ENCODE measurements at places on chromosomes 6 and 20.

GRCh38 chr20:10131732-10132345, 86.8 kb upstream of the SNAP25 start:
- peak; percentile 46 for DNase-seq

DNA sequence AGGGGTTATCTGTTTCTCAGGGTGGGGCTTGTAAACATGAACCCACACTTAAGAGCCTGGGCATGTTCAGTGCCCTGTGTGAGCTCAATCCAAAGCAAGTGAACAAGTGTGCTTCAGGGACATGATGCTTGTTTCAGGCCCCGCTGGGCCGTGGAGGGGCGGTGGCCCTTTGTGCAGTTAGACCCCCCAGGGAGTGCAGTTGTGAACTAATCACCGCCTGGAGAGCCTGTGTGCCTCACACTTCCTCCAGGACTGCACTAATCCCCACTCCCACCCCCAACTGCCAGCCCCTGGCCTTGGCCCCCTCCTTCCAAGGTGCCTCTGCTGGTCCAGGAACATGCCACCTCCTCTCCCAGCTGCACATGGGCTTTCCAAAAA, 58.1 kb downstream of the RREB1 start:
- DNase-seq, result no peak

DNA sequence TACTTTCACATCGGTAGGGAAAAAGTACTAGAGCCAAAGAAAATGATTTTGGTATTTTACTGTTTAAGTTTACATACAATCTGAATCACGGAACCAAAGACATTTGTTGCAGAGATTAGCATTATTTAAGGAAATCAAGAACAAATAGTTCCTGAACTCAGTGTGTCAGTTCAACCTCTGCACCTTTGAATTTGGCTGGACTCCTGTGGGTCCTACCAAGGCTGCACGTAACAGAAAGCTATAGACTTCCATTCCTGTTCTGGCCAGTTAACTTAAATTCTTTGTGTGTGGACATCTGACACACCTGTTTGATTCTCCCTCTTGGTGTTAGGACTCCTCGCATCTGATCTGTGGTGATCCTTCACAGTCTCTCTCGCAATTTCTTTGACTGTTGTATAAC, 69.6 kb downstream of the MACROD2 start:
- DNase-seq, result no peak

DNA sequence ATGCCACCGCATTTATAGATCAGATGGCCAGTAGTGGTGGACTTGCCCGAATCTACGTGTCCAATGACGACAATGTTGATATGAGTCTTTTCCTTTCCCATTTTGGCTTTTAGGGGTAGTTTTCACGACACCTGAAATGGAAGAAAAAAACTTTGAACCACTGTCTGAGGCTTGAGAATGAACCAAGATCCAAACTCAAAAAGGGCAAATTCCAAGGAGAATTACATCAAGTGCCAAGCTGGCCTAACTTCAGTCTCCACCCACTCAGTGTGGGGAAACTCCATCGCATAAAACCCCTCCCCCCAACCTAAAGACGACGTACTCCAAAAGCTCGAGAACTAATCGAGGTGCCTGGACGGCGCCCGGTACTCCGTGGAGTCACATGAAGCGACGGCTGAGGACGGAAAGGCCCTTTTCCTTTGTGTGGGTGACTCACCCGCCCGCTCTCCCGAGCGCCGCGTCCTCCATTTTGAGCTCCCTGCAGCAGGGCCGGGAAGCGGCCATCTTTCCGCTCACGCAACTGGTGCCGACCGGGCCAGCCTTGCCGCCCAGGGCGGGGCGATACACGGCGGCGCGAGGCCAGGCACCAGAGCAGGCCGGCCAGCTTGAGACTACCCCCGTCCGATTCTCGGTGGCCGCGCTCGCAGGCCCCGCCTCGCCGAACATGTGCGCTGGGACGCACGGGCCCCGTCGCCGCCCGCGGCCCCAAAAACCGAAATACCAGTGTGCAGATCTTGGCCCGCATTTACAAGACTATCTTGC, 725 bp downstream of the EEF1A1 start:
- peak; percentile 39 for DNase-seq

DNA sequence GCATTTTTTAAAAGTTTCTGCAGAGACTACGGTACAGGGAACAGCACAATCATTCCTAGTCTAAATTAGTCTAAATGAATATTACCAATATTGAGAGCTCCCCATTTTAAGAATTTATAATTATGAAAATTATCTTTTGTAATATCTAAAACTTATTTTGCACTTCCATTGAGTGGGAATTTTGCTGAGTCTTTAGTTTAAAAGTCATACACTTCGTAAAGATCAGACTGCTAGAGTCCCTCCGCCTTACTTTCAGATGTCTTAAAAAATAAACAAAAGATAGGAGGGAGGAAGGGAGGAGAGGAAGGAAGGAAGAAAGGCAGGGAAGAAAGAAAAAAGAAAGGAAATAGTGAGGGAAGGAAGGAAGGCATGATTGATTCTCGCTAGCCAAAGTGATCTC, 278.2 kb upstream of the PRDM1 start:
- DNase-seq, result no peak

GRCh38 chr6:3317741-3318211, 59.0 kb downstream of the PSMG4 start:
- DNase-seq, result no peak

- no peak for DNase-seq
Measured at GRCh38 chr6:151761851-151762250, 45.6 kb upstream of the ESR1 start.

DNA sequence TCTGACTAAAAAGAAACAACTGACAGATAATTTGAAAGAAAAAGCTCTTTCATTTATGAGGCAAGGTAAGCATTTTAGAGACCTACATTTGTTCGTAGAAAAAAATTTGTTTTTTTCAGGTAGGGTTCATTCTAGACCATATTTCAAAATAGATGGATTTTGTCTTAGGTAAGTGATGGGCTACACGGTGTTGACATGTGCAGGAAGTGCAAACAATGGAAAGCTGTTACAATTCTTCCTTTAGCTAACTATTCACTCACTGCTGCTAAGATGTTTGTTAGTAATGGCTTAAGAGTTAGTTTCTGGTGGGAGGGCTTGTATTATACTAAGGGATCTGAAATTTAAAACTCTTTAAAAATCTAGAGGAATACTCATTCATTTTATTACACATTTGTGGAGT, 96.7 kb downstream of the CD109 start:
- DNase-seq, result no peak

DNA sequence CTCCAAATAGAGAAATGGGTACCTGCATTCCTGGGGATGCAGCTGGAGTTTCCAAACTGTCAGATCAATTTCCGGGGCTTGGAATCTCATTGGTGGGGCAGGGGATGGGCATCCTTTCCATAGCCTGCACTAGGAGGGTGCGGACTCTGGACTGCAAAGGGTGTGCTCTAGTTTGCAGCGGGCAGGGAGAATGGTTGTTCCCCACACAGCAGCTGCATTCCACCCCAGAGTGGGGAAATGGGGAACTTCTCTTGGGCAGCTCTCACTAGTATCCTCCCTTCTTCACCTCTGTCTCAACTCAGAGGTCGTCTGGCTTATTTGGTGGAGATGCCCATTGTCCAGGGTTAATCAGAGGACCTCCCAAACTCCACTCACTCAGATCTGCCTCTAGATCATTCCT, 34.5 kb upstream of the CDKN1A start:
- no peak for DNase-seq

GRCh38 chr6:18019539-18020534, 32.4 kb upstream of the KIF13A start:
- DNase-seq, result no peak

DNA sequence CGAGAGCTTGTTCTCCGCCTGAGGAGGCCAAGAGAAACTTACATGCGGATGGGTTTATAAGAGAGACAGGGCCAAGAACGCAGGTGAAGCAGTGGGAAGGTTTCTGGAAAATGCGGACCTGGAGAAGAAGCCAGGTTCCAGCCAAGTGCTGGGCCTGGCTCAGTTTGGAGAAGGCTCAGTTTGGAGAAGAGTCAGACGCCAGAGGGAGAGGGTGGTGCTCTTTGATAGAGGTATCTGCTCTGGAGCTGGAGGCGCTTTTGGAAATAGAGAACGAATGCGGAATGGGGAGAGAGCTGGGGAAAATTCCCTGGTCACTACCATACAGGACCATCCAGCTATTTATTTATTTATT, 753 bp downstream of the RSPH9 start:
- DNase-seq, result no peak

DNA sequence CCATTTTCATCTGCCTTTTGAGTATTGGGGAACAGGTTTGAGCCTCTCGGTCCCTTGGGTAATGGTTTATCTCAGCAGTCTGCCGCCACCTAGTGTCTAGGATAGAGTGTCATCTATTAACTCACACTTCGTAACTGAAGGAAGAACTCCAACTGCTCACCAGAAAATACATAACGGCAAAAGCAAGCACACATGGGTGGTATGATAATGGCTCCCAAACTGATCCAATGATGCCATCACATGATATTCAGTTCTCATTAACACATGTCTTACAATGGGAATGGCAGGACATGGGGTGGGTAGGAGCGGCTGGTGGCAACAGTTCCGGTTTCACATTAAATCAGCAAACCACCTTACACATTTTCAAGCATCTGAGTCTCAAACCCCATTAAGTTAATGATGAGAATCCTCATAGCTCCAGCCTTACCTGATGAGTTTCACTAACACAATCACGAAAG, 110.7 kb upstream of the PHACTR1 start:
- DNase-seq, result no peak

DNA sequence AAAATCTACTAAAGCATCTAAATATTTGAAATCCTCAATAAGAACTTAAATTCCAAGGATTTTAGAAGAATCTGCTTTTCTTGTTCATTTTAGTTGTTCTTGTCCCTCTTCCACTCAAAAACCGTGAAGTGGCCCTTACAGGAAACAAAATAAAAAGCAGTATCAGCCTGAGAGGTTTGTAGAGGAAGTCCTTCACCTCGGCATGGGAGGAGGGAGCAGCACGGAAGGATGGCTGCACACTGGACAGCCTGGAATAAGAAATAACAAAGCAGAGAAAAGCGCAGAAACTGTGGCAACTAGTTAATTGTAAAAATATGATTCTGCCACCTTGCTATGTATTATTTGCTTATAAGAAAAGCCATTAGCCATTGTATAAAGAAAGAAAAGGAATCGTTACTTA, 46.1 kb downstream of the RALGAPA2 start:
- DNase-seq, result no peak

- DNase-seq, result no peak
Measured at GRCh38 chr6:112343977-112344376, 3.2 kb upstream of the RFPL4B start.

DNA sequence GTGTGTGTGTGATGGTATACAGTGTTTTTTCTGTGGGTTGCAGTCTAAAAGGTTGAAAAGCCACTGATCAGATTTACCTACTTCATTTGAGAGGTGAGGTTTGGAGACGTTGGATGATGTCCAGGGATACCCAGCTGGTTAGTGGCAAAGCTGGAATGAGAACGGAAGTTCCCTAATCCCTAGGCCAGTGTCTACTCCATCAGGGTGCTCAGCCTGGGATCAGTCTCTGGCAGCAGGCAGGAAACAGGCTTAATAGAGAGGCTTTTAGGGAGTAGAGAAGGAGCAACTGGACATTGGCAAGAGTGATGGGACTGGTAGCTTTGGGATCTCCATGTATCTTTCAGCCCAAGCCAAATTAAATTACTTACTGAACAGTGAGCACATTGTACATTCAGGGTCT, 80.7 kb downstream of the C6orf52 start:
- no peak for DNase-seq

GRCh38 chr20:59342023-59342957, 41.9 kb downstream of the EDN3 start:
- DNase-seq, result no peak

GRCh38 chr20:24768201-24768636, 180.8 kb upstream of the CST7 start:
- DNase-seq, result no peak

GRCh38 chr20:17648791-17649730, 33.0 kb downstream of the RRBP1 start:
- no peak for DNase-seq

GRCh38 chr6:132685009-132685408, 26.0 kb upstream of the TAAR1 start:
- no peak for DNase-seq

GRCh38 chr6:1418471-1419191, 29.3 kb downstream of the FOXF2 start:
- DNase-seq, result no peak

GRCh38 chr6:3471286-3471685, 14.4 kb upstream of the SLC22A23 start:
- no peak for DNase-seq

- DNase-seq, result peak; percentile 51
Measured at GRCh38 chr6:134464690-134465411, 146.9 kb upstream of the SGK1 start.

GRCh38 chr20:16475225-16475624, 98.0 kb downstream of the KIF16B start:
- DNase-seq, result no peak

- DNase-seq, result no peak
Measured at GRCh38 chr20:35762461-35762860, 9.4 kb upstream of the PHF20 start.

GRCh38 chr6:118746145-118746824, 94.9 kb upstream of the CEP85L start:
- DNase-seq, result no peak

- no peak for DNase-seq
Measured at GRCh38 chr20:9160757-9161156, 91.9 kb downstream of the PLCB4 start.

- peak; percentile 100 for DNase-seq
Measured at GRCh38 chr6:132147530-132148011, 196.4 kb upstream of the CCN2 start.

GRCh38 chr6:167142433-167142761, 15.4 kb downstream of the GPR31 start:
- DNase-seq, result no peak

- no peak for DNase-seq
Measured at GRCh38 chr6:76381612-76382011, 309.1 kb upstream of the IMPG1 start.

GRCh38 chr20:19692100-19692499, 66.0 kb upstream of the RIN2 start:
- no peak for DNase-seq

- no peak for DNase-seq
Measured at GRCh38 chr6:157600807-157601206, 219.8 kb downstream of the ZDHHC14 start.

GRCh38 chr6:11820821-11821220, 42.2 kb upstream of the ADTRP start:
- no peak for DNase-seq

GRCh38 chr6:170244721-170245474, 46.0 kb downstream of the DLL1 start:
- DNase-seq, result no peak
